Bone marrow (tissue), 2 donors: ENCODE measurements at places on chromosomes 11 and 22.
A peak's percentile ranks its signal among the peaks of the same experiment; 100 is the strongest.

- no peak for DNase-seq
Measured at GRCh38 chr22:48968201-48968959, 859.3 kb downstream of the BRD1 start.

DNA sequence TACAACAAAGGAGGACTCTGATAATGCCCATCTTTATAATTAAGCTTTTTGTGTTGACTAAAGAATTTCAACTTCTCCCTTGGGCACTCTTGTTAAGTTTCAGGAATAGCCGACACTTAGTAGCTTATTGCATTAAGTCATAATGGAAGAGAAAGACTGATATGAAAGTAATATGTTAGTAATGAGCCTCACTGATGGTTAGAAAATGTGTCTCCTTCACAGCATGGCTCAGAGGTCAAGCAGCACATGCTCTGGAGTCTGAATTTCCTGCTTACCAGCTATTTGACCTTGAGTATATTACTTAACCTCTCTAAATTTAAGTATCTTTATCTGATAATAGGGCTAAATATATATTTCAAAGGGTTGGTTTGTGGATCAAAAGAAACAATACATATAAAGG lies 39.0 kb downstream of the PDGFD start:
- DNase-seq: no peak

DNA sequence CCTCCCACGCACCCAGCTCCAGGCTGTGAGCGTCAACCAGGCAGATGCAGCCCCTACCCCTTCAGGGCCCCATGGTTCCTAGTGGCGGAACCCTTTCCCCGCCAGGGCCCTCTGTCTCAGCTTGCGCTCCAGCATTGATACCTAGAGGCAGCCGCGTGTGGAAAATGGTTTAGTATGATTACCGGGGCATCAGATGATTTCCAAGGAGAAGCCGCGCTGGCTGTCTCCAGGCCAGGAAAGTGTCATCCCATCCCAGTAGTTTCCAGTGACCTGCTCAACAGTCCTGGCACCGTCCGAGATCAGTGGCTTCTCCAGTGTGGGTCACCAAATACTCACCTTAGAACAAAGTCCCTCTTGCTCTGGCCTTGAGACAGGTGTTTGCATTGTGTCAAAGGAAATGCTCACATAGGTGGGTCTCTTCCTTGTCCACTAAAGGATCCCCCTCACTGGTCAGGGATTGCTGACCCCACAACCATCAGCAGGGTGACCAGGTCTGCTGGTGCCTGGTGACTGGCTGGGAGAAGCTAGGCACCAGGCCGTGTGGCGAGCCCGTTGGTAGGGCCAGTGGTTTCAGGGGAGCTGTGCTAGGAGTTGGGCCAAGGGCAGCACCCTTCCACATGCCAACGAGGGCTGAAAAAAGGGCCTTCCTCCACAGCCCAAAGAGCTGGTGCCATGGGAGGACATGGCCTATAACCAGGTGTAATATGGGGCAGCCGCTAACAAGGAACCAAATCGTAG lies 109.4 kb downstream of the MORC2 start:
- no peak for DNase-seq

DNA sequence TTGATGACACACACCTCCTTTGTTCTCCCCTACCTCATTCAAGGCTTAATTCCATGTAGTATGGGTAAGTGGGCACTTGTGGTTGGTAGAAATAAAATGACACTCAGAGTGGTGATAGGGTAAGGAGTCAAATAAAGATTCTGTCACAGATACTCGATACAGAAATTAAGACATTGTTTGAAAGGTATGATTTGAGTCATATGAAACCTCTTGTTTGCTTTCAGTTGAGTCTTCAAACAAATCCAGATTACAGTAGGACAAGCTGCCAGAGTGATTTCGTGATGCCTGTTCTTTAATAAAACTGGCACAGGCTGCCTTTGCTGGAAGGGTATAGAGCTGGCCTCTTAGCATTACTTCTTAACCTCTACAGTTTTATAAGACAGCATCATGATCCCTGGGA lies 182.4 kb downstream of the SPON1 start:
- no peak for DNase-seq

DNA sequence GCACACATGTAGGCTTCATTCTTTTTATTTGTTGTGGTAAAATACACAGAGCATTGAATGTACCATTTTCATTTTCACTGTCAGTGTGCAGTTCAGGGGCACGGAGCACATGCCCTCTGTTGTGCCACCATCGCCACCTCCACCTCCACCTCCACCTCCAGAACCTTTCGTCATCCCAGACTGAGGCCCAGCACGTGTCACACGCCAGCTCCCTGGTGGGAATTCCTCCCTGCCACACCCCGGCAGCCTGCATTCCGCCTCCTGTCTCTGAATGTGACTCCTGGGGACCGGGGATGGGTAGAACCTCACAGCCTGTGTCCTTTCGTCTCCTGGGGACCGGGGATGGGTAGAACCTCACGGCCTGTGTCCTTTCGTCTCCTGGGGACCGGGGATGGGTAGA lies 10.9 kb downstream of the GRAMD4 start:
- DNase-seq: no peak

DNA sequence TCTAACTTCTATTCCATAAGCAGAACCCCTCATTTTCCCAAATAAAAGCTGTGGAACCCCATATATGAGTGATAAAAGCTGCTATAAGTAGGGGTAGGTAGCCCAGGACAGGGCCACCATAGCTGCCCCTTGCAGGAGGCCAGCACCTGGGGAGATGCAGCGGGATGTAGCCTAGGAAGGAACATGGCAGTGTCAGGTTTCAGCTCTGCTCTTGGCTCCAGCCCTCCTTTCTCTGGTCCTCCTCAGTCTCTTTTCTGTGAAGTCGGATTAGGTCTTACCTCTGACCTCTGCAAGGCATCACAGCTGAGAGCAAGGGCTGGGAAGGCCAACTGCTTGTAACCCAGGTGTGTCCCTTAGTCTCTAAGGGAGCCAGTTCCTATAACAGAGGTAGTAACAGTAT lies 135.6 kb downstream of the NAV2 start:
- DNase-seq: no peak

DNA sequence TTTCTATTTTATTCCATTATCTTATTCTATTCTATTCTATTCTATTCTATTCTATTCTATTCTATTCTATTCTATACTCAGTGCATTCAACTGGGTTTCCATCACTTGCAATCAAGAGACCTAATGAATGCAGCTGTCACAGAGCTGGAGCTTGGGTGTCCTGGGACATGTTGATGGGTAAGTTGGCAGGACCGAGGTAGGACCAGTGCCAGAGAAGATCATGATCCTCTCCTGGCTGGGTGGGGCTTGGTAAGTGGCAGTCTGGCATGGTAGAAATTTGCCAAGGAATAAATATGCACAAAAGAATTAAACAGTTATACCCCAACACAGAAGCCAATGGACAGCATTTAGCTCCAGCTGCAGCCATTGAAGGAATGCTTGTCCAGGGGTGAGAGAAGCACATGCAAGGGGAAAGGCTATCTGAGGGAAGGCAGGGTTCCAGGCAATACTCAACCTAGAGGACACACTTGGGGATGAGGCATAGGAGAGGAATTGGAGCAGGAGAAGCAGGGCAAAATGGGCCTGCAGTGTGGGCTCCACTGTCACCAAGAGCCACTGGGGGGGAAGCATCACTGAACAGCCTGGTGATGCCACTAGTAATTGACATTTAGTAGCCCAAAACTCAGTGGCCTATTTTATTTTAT lies 97.0 kb upstream of the CD82 start:
- DNase-seq: no peak

DNA sequence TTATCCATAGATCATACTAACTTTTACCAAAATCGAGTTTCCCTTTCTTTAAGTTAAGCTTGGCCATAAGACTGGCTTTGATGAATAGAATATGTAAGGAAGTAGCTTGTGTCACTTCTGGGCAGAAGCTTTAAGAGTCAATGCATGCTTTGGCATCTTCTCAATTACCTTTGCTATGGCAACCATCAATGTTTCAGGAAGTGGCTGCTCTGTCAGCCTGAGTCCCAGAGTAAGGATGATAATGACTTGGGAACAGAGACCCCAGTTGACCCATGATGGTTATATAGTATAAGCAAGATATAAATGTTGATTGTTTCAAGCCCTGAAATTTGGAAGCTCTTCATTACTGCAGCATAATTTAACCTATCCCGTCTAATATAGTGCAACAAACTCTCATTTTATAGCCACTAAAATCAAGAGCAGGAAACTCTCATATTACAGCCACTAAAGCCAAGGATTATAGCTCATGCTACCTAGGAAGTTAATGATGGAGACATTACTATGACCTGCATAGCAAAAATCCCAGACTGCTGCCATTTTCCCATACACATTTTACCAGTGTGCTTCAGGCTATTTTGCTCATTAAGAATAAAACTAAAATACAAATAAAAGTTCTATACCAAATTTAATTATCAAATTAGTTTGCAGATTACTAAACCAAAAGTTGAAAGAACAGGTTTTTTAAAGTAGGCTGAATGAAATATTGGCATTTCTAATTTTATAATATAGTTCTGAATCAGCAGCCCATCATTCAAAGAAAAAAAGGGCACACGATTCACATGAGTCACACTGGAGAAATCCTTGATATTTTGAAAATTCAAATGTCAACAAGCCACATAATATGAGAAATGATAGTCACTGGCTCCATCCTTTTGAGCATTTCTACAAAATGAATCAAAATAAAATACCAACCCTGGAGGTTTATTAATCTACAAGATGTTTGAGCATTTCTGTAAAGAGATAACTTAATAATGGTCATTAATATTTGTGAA lies 23.8 kb downstream of the FSHB start:
- DNase-seq: no peak

DNA sequence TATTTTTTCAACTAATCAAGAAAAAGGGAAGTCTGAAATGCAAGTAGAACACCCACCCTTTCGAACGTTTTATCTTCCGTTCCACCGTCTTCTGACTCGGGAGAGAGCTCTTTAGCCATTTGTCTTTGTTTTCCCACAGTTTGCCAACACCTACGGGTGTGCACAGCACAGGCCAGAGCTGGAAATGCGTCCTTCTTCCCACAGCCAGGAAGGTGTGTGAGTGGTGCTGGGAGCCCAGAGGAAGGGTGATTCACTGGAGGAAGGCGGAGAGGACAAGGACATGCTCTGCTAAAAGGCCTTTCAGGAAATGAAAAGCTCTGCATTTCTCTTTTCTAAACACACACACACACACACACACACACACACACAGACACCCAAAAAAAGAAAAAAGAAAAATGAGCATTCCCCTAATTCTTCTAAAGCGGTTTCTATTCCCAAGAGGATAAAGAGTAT lies 18.5 kb downstream of the ENDOD1 start:
- peak; percentile 36 for DNase-seq

DNA sequence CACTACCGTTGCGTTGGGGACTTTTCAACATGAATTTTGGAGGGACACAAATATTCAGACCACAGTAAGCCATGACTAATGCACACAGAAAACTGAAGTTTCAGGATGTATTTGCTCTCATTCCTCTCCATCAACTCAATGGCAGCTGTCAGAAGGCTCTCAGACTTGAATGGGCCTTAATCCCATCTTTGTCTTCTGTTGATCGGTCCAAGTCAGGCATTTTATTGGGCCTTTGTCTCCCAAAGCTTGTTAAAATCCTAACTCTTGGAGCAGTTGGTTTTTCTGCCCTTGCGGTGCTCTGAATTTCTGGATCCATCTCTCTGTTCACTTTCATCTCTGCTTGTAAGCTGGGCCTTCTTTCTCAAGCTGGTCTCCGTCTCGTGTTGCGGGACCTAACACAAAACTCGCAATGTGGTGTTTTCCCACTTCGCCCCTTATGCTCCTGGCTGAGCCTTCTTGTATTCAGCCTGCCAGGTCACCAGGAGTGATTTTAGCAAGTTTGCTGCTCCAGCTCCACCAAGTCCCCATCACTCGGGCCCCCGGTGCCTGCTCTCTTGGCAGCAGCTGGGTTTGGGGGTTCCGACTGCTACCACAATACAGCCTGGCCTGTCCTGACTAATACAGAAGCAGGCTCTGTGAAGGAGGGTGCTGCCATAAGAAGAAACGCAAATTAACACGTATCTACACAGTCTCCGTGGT lies 27.0 kb downstream of the TSPAN32 start:
- DNase-seq: no peak

- DNase-seq: peak; percentile 22
Measured at GRCh38 chr11:128890543-128891368, at the start of gene KCNJ5. Gene KCNJ5 (plus strand): TSS chr11:128891356. CDS start chr11:128911274, 19,918 bp downstream.

DNA sequence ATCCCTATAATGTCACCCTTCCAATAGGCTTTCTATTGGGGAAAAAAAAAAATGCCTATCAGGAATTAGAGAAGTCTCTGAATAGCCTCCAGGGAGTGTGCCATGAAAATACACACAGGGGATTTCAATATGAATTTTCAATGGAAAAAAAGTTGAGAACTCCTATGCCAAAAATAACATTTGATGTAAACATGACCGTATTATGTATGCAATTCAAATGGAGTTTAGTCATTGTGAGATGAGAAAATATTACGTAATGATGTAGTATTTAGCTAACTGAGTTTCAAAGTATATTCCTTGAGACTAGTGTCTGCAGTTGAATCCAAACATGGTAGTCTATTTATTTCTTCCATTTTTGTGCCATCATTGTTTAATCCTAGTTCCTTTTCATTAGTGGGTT lies 182.3 kb downstream of the BLID start:
- DNase-seq: no peak

DNA sequence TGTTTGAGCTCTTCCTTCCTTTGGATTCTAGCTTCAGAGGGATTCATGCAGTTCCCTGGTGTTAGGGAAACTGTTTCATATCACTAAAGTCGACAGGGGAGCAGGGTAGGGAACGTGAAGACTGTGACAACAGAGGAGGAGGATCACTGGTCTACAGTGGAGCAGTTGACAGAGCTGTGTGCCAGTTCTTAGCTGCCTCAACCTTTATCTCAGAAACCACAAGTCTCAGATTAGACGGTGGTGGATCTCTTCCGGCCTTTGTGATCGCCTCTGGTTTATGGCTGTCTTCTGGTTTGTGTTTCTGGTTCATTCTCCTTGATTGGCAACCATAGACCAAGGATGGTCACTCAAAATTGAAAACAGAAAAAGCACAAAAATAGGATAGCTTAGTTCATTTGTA lies 538.9 kb upstream of the API5 start:
- DNase-seq: no peak

DNA sequence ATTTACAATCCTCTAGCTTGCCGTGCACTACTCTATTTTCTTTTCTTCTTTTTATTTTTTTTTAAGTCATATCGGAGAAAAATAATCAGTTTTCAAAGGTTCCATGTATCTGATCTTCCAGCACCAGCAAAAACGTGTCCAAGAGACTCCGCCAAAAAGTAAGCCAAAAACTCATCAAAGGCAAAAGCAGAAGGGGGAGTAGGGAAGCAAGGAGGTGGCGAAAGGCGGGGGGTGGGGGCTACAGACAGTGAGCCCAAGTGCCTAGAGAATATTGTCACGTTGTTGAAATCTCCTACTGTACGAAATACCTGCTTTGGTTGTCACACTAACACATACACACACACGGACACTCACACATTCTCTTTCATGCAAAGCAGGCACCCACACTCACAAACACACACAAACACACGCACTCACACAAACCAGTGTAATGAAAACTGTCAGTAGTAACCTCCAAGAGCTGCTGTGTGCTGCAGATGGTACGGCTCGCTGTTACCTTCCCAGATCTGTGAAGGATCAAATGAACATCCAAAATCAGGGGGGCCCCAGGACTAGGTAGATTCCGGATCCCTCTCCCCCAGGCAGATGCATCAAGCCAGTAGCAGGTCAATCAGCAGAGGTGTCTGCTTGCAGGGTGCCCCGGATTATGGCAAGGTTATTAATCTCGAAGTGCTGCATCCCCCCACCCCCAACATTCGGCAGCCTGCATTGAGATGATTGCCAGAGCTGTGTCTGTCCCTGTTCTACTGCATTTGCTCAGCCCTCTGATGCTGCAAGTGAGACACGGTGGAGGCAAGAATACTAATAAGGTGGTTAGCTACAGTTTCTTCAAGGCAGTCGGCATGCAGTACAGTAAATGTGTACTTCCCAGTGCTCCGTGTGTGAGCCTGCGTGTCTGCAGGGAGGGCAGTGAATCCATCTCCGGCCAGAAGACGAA lies at the start of gene LRRC4C:
Gene LRRC4C (minus strand): TSS at position 188 of the 937 bp plus-strand sequence.
- DNase-seq: no peak
